ENCODE measurements at places on chromosomes 1 and 21. TPM values are rescaled to one million over a fixed set of nuclear protein-coding genes. Genes with fewer than 3 reads are reported as not detected.

The OR2AK2 gene
- total RNA-seq = not detected

The C8B gene
- total RNA-seq = not detected

The FMN2 gene
- total RNA-seq = not detected

DNA sequence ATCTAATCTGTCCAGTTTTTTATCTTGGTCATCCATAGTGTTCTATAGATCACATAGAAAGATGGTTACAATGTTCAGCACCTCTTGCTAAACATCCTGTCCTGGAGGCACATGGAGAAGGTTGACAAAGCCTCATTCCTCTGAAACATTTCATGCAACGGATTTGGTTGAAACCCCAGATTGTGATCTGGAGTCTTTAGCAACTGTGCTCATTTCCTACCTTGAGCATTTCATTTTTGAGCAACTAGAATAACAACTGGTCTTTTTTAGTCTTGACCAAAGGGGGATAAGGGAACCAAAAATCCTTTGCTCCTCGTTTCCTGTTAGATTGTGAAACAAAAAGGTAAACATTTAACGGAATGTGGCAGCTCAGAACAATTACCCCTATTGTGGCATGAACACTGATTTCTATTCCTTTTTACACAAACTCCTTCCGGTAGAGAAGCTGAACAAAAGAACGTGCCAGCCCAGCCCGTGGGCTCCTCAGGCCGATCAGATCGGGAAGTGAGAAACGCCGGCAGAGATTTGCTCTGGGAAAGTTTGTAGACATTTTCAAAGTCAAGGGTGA, 94.7 kb upstream of the ERRFI1 start:
- no peak overlapping the region for H3K4me3 ChIP-seq
- H3K4me1 ChIP-seq = peaks cover 9% of the 10 kb centered on the region
- H3K27ac ChIP-seq = no peak overlapping the region

DNA sequence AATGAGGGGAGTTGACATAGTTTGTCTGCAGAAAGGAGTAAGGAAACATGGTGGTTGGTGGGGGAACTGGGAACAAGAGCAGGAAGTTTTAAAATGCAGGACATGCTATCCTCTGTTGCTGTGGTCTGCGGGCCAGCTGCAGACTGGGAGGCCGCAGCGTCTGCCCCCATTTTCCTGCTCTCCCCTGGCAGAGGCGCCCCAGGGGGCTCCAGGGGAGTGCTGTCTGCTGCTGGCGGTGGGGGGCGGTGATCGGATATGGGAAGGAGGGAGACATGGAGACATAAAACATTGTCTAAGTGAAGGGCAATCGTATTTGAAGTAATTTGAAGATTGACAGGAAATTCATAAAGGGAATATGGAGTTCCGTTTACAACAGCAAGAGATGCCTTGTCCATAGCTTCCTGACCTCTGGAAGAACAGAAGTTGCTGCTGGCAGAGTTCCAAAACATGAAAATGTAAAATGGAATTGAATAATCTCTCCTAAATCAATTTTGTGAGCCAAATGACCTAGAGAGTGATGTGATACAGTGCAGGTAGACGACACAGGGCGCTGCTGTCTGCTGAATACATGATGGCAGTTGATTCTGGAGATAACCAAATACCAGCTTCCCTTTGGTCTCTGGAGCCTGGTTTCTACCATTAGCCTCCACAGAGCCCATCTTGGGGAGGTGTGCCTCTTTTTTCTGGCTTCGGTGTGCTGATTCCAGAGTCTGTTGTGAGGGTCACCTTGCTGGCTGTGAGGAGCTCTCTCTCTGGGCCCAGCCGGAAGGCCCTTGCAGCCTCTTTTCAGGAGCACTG, 61.0 kb downstream of the PCBP3 start:
- H3K36me3 ChIP-seq = no peaks in the 10 kb centered on the region
- no peak overlapping the region for H3K4me3 ChIP-seq
- no peaks in the 10 kb centered on the region for H3K27me3 ChIP-seq
- no peak overlapping the region for H3K27ac ChIP-seq
- no peak for DNase-seq

DNA sequence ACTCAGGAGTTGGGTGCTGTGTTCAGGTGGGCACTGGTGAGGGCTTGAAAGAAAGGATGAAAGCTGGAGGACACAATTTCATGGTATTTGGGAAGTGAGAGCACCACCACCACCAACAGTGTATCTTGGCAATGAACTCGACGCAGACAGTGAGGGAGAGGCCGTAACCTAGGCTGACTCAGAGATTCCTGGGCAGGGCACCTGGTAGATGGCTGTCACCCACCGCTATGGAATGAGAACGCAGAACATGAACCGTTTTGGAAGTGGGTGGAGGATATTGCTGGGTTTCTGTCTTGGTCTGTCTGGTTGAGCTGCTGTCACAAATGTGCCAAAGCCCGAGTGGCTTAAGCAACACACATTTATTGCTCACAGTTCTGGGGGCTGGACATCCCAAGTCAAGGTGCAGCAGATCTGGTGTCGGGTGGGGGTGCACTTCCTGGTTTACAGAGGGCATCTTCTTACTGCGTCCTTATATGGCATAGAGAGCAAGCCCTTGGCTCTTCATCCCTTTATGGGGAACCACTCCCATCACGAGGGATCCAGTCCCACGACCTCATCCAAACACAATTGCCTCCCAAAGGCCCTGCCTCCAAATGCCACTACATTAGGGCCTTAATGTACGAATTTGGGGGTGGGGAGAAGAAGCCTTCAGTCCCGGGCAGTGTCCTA, 246.3 kb downstream of the SIPA1L2 start:
- H3K27me3 ChIP-seq = no peaks in the 10 kb centered on the region
- DNase-seq = no peak
- H3K36me3 ChIP-seq = no peaks in the 10 kb centered on the region
- no peak overlapping the region for H3K4me3 ChIP-seq
- H3K27ac ChIP-seq = no peak overlapping the region
- no peaks in the 10 kb centered on the region for H3K4me1 ChIP-seq

DNA sequence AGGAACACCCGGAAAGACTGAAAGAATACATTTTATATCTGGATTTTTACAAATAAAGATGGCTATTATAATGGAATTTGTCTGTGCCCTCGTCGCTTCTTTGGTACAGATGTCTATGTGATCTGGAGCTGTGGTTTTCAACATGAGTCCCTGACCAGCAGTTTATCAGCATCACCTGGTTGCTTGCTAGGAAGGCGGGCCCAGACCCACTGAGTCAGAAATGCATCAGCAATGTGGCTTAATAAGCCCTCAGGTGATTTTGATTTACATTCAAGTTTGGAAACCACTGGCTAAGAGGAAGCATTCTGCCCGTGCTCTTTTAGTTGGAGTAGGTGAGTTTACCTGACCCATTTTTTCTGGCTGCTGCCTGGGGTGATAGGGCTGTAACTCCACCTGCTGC, 31.7 kb downstream of the ATP1A1 start:
- H3K27ac ChIP-seq = no peak overlapping the region
- H3K36me3 ChIP-seq = peaks cover 54% of the 10 kb centered on the region
- no peak for DNase-seq
- H3K27me3 ChIP-seq = no peaks in the 10 kb centered on the region
- peaks cover 28% of the 10 kb centered on the region for H3K4me1 ChIP-seq

- no peaks in the 10 kb centered on the region for H3K36me3 ChIP-seq
- H3K27ac ChIP-seq = no peak overlapping the region
- no peaks in the 10 kb centered on the region for H3K27me3 ChIP-seq
- H3K4me3 ChIP-seq = no peak overlapping the region
Observed at GRCh38 chr21:45892156-45892915, 89.2 kb upstream of the COL6A1 start.

DNA sequence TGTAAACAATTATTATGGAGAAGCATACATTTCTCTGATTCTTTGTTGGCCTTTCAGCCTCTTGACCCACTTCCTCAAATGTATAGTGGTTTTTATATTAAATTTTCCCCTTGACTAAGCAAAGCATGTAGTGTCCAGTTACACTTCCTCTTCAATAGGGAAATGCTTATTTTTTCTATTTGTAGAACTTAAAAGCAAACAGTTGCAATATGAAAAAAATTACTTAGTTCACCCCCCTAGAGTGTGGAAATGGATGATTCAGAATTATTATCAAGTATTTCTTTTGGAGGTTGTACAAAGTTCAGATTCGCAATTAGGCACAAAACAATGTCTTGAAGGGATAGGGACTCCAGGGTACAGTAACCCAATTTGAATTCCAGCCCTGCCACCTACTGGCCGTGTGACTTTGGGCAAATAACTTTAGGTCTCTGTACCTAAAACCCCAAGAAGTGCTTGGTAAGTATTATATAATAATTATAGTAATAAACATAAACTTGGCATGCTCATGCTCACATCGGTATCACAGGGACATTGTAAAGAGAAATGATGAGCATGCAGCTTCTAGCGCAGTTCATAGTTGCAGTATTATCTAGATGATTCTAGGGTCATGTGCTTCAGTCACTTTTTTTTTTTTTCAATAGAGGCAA, 28.6 kb upstream of the IFNGR2 start:
- H3K27me3 ChIP-seq = peaks cover 4% of the 10 kb centered on the region
- no peak overlapping the region for H3K27ac ChIP-seq
- peaks cover 19% of the 10 kb centered on the region for H3K4me1 ChIP-seq
- no peaks in the 10 kb centered on the region for H3K36me3 ChIP-seq
- no peak overlapping the region for H3K4me3 ChIP-seq

DNA sequence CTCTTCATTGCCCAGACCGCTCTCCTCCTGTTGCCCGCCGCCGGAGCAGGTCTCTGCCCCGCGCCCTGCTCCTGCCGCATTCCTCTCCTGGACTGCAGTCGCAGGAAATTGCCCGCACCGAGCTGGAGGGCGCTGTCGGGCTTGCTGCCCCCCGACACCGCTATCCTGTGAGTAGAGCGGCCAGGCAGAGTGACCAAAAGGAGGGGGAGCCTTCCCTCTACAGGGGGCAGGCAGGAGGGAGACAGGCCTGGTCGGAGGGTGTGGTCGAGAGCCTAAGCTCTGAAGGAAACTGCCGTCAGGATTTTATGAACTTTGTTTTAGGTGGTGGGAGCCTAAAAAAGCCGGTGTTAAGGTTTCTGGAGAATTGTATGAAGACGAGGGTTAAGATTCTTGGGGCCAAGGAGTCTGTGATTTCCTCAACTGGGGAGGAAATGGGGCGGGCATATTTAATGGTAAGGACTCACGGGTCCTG, 517 bp downstream of the LRIG2 start:
- no peaks in the 10 kb centered on the region for H3K27me3 ChIP-seq
- peaks cover 12% of the 10 kb centered on the region for H3K36me3 ChIP-seq
- DNase-seq = no peak
- H3K4me1 ChIP-seq = peaks cover 22% of the 10 kb centered on the region
- peak overlapping the region; percentile 92 for H3K4me3 ChIP-seq
